Body of pancreas (tissue), 4 donors: ENCODE measurements at places on chromosomes 6 and 20. TPM values are rescaled to one million over a fixed set of nuclear protein-coding genes. Genes with fewer than 3 reads are reported as not detected.

Gene PLCB1
- 46.1 TPM for total RNA-seq

Gene TRAPPC3L
- not detected for total RNA-seq

Gene OXT
- total RNA-seq, result not detected

Gene BPIFB4
- not detected for total RNA-seq
